HT-29 (cell line): ENCODE measurements at places on chromosomes 12 and 14. TPM values are rescaled to one million over a fixed set of nuclear protein-coding genes. Genes with fewer than 3 reads are reported as not detected.
A peak's percentile ranks its signal among the peaks of the same experiment; 100 is the strongest.

SDS gene
- not detected in 2 replicates for total RNA-seq

RNFT2 gene
- total RNA-seq = 11.3 and 16.2 TPM in 2 replicates

MAPK1IP1L gene
- 15.9 and 29.5 TPM in 2 replicates for total RNA-seq

MANSC1 gene
- 10.5 and 14.8 TPM in 2 replicates for total RNA-seq

SLC7A7 gene
- 12.2 and 13.6 TPM in 2 replicates for total RNA-seq

EID3 gene
- 6.2 and 8.7 TPM in 2 replicates for total RNA-seq

PNN gene
- total RNA-seq = 20.5 and 26.6 TPM in 2 replicates

FOXG1 gene
- not detected in 2 replicates for total RNA-seq

DNA sequence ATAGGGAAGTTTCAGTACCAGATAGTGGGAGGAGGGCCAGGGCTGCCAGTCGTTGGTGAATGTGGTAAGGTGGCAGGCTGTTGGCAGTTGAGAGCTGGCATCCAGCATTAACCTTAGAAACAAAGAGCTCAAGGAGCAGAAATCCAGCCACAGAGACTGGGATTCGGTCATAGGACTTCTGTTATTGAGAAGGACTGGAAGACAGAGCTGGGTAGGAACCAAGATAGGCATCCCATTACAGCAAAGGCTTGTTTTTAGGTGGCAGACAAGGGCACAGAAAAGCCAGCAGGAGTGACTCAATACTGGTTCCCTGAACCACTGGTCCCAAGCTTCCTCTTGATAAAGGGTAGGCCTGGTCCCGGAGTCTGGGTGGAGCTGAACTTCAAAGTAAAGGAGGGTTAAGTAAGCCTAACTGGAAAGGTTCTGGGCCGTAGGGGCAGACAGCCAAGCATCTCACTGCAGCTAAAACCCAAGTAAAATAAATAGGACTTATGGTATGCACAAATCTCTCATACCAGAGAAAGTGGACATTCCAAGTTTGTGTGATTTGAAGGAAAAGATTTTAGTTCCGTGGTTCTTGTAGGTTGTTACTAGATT is 147.9 kb downstream of the ETV6 start:
- DNase-seq = peak; percentile 69

- no peak for DNase-seq
Measured at GRCh38 chr14:21317398-21317797, 37.5 kb downstream of the RPGRIP1 start.

DNA sequence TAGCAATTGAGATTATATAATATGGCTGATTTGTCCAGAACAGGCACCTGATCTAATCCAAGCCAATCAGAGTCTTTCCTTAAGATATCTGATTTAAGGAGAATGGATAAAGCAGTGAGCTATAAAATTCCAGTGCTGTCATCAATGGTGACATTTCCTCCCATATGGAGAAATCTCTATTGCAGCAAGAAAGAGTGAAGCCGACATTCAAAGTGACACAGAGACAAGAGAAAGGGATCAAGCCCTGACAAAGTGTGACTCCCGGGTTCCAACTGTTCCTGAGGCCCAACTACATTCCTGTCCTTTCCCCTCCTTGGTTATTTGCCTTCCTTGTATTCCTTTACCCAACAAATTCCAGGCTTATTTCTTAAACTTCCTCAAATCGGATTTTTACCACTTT is 430.0 kb upstream of the SOX5 start:
- no peak for DNase-seq

- DNase-seq = no peak
Measured at GRCh38 chr12:12450043-12450471, 93.2 kb downstream of the BORCS5 start.

DNA sequence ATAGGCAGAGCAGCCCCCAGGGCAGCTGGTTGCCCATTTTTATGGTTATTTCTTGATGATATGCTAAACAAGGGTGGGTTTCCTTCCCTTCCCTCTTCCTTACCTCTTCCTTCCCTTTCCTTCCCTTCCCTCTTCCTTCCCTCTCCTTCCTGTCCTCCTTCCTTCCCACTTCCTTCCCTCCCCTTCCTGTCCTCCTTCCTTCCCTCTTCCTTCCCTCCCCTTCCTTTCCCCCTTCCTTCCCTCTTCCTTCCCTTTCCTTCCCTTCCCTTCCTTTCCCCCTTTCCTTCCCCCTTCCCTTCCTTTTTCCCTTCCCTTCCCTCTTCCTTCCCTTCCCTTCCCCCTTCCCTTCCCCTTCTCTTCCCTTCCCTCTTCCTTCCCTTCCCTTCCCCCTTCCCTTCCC is 87.7 kb downstream of the MAP1LC3B2 start:
- DNase-seq = no peak

DNA sequence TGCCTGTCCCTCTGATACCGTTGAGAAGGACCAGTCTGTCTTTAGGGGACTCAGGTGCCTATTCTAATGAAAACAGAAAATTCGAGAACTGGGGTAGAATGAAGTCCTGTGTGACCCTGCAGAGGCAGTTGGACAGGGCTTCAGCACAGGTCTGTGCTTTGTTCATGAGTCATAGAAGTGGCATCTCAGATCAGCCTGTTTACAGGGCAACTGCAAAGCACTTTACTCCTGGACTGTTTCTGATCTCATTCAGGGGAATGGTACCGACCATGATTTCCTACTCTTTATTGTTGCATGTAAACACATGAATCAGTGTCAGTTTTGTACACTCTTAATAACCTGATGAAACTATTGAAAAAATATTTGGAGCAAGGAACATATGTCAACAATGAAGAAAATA is 1517.0 kb downstream of the AACS start:
- peak; percentile 5 for DNase-seq

GRCh38 chr12:10952645-10953044 is 13.6 kb upstream of the TAS2R14 start:
- no peak for DNase-seq

GRCh38 chr12:109581334-109581691 is 7.7 kb downstream of the MVK start:
- no peak for DNase-seq

DNA sequence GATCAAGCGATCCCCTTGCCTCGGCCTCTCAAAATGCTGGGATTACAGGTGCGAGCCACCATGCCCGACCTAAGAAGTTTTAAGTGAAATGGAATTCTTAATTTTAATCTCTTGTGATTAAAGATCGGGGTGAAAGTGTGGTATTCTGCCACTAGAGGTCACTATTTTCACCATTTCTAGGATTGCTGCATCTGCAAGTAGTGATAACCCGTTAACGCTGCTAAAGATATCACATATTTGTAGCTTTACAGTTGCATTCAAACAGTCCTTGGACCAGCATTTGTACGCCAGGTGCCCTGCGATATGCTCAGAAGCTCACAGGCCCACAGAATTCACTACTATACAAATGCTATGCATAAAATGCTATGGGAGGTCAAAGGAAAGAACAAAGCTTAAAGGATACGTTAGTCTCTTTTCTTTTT is 19.3 kb downstream of the CCDC62 start:
- DNase-seq = peak; percentile 65

DNA sequence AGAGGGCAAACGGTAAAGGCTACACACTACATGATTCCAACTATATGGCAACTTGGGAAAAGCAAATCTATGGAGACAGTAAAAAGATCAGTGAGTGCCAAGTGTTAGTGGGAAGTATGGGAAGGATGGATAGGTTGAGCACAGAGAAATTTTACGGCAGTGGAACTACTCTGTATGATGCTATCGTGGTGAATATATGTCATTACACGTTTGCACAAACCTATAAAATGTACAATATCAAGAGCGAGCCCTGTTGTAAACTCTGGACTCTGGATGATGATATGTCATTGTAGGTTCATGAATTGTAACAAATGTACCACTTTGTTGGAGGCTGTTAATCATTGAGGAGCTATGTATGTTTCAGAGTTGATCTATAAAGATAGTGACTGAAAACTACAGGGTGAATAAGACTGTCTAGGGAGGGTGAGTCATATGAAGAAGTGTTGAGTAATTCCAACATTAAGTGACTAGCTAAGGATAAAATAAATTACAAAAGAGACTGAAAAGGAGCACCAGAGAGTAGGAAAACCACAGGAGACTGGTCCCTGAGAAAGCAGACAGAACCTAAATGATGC is 349.2 kb upstream of the LMO3 start:
- peak; percentile 17 for DNase-seq

GRCh38 chr12:20483776-20484175 is 115.4 kb downstream of the PDE3A start:
- no peak for DNase-seq

- no peak for DNase-seq
Measured at GRCh38 chr14:100775831-100776591, 49.3 kb downstream of the DLK1 start.

DNA sequence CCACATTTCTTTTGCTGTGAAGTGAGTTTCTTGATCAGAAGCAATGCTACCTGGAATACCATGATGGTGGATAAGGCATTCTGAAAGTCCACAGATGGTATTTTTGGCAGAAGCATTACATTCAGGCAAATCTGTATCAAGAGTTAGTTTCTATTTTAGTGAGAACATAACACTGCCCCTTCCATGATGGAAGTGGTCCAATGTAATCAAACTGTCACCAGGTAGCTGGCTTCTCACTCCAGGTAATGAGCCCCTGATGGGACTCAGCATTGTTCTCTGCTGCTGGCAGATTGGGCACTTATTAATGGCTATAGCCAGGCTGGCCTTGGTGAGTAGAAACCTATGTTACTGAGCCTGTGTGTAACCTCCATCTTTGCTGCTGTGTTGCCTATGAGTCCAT is 80.7 kb downstream of the KCNA5 start:
- DNase-seq = no peak

DNA sequence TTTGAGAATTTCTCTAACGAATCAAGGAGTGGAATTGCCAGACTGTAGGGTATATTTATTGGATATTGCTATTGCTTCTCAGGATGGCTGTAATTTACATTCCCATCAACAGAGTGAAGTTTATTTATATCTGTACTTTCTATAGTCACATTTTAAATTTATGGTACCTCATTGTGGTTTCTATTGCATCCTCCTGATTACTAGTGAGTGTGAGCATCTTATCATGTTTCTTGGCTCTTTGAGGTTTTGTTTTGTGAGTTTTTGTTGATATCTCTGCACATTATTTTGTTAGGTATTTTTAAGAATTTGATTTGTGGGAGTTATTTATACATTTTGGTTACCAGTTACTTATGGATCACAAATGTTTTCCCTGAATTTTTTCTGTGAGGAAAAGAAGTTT is 13.9 kb downstream of the DNM1L start:
- DNase-seq = no peak

GRCh38 chr14:49051328-49052060 is 534.7 kb downstream of the RPS29 start:
- no peak for DNase-seq

DNA sequence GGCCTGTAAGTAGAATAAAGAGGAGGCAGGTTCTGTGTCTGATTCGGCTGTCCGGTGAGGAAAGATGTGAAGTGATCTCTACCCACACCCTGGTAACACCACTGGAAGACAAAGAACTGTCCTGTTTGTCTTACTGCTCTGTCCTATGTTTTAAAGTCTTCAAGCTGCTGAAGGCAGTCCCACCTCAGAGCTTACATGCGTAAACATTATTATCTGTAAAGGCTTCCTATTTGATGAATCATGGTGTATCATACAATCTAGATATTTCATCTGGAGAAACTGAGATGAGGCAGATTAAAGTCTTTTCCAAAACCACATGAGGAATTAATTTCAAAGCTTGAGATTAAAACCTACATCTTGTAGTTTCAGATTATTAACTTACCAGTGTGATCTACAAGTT is 427.6 kb downstream of the ZFP36L1 start:
- no peak for DNase-seq

DNA sequence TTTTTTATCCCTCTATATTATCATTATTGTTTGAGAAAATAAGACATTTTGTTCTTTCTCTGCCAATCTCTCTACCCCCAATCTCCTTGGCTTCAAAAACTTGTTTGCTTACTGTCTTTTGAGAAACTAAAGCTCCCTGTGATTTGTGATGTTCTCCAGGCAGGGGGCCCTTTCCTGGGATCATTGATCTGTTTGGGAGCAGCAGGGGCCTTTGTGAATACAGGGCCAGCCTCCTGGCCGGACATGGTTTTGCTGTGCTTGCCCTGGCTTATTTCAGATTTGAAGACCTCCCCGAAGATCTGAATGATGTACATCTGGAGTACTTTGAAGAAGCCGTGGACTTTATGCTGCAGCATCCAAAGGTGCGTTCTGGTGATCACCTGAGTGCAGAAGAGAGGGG is 4.5 kb downstream of the ACOT6 start:
- no peak for DNase-seq

DNA sequence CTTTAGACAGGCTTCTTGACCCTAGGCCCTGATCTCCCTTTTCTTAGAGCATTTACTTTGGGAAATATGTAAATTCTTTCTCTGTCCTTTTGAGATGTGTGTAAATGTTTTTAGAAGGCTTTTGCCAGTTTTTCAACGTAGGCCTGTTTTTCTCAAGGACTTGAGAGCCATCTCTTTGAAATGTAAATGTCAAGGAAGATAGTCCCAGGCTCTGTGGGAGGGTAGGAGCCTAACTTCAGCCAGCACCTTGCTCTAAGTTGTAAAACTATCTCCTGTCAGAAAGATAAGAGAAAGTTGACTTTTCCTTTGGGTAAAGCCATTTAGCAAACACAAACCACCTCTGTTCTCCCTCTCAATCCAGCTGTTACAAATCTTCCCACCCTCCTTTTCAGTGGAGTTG is 219.8 kb downstream of the RPS29 start:
- no peak for DNase-seq

GRCh38 chr12:913919-914698 is 35.4 kb downstream of the RAD52 start:
- DNase-seq = no peak

DNA sequence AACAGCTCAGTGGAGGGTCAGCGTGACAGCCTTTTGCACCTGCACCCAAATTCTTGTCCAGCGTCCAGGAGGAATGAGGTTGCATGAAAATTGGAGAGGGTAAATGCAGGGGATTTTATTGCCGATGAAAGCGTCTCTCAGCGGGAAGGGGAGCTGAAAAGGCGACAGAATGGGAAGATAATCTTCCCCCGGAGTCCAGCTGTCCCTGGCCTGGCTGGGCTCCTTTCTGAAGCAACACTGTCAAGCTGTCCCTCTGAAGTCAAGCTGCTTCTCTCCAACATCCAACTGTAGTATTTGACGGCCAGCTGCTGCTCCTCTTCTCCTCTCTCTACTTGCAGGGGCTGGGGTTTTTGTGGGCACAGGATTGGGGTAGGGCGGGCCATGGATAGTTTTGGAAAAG is 32.7 kb downstream of the NOPCHAP1 start:
- no peak for DNase-seq

- DNase-seq = no peak
Measured at GRCh38 chr12:70418101-70418500, 52.0 kb downstream of the KCNMB4 start.

DNA sequence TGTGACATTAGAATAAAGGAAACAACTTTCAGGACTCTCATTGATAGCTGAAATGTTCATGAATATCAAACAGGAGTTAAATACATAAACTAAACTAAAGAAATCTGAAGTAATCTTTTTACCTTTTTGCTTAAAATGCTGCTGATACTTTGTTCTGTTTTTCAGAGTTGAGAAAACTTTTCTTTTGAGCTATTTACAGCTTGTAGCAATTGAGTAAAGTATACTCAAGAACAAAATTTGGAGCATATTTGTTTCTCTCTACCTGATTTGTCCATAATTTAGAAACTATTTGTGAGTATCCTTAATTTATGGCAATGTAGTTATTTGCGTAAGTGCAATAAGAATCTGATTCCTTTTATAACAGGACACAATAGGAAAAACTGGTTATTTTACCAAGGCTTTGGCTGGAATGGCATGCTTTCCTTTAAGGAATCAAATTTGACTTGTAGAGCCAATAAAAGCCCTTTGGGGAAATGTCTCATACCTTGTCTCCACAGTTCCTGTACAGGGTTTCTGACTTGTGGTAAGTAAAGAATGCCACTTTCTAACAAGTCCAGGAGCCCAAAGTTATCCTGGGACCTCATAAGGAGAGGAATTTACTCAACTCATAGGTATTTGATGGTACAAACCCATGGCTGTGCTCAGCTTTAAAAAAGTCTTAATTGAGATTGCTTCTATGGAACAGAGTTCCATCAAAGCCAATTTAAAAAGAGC is 195.7 kb downstream of the TMEM117 start:
- DNase-seq = no peak
